Activated naive CD8-positive, alpha-beta T cell treated with anti-CD3 and anti-CD28 coated beads, Interleukin-2, amount 10 ng/mL, durations not matched to agents 7 days and 5 days (primary cell): ENCODE measurements at places on chromosomes 13 and 19.

DNA sequence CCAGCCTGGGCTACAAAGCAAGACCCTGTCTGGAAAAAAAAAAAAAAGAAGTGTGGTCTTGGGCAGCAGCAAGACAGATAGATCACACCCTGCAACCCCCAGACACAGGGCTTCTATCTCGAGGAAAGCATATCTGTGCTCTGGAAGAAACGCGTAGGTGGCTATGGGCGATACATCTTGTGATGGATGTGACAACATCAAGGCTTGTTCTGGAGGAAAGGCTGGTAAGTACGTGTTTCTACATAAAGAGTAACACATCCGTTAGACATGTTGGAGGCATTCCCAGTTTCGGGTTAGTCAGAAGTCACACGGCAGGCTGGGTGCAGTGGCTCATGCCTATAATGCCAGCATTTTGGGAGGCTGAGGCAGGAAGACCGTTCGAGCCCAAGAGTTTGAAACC is 6.6 kb upstream of the DHDH start:
- DNase-seq, result no peak

GRCh38 chr13:97978651-97979050 is 25.2 kb downstream of the IPO5 start:
- no peak for DNase-seq

- no peak for DNase-seq
These were observed 9.7 kb upstream of the HSH2D start for GRCh38 chr19:16133818-16134217.

GRCh38 chr19:9107375-9107774 is at the start of gene OR7G2:
OR7G2 (minus strand) TSS chr19:9107475; CDS start chr19:9103243, 4,232 bp downstream.
- DNase-seq, result no peak

- no peak for DNase-seq
These were observed 187.9 kb downstream of the USP12 start for GRCh38 chr13:26983543-26984320.

DNA sequence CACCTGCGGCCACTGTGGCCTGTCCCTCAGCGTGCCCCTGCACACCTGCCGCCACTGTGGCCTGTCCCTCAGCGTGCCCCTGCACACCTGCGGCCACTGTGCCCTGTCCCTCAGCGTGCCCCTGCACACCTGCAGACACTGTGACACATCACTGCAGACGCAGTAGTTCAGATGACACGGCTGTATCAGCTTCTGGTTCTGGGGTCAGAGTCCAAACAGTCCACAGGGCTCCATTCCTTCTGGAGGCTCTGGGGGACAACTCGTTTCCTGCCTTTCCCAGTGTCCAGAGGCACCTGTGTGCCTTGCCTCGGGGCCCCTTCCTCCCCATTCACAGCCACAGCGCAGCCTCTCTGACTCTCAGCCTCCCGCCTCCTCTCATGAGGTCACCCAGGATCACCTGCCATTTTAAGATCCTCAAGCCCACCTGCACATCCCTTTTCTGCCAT is 5.5 kb downstream of the SF3A2 start:
- DNase-seq, result no peak

- no peak for DNase-seq
These were observed 7.5 kb downstream of the IZUMO2 start for GRCh38 chr19:50155520-50156109.

GRCh38 chr13:109949397-109949796 is 163.0 kb upstream of the IRS2 start:
- no peak for DNase-seq
